ENCODE measurements at places on chromosomes 12 and 14.

DNA sequence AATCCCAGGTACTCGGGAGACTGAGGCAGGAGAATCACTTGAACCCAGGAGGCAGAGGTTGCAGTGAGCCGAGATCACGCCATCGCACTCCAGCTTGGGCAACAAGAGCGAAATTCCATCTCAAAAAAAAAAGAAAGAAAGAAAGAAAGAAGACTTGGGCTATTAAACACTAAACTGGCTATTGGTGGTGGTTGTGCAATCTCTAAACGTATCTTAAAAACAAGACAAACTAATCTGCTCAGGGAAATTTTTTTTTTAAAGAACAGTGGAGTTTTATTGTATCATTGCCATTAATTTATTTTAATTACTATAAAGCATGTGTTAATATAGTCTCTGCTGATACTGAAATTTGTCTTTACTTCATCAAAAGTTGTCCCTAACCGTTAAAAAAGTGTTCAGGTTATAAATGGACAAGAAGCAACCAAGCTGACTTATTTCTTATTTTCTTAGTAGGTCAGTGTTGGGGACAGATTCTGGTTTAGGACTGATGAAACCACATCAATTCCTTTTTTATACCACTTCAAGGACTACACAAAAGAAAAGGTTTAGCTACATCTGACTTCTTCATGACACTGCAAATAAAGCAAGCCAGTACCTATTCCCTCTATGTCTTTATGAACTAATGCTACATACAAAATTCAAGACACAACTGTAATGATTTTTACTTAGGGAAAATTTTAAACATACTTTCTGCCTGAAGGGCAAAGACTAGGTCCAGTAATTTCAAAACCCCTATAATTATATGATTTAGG, 68.7 kb upstream of the KRAS start:
- no peak for DNase-seq

DNA sequence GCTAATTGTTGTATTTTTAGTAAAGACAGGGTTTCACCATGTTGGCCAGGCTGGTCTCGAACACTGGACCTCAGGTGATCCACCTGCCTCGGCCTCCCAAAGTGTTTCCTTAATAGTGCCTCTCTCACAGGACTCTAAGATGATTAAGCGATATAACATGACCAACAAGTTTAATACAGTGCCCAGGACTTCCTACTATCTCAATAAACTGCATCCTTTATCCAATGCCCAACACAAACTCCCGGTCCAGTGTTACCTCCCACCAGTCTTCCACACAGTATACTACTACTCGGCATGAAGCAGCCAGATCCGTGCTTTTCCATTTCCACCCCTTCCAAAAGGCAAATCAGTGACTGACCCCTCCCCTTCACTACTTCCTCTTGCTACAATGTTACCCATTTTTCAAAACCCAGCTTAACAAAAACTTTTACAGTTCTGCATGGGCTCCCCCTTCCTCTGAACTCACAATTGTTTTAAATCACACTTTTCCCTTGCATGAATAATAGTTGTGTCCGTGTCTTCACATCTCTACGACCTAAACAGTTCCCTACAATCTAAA, 900 bp downstream of the NOP2 start:
- no peak for DNase-seq

GRCh38 chr12:64566122-64566521, 44.2 kb upstream of the RASSF3 start:
- DNase-seq: no peak

DNA sequence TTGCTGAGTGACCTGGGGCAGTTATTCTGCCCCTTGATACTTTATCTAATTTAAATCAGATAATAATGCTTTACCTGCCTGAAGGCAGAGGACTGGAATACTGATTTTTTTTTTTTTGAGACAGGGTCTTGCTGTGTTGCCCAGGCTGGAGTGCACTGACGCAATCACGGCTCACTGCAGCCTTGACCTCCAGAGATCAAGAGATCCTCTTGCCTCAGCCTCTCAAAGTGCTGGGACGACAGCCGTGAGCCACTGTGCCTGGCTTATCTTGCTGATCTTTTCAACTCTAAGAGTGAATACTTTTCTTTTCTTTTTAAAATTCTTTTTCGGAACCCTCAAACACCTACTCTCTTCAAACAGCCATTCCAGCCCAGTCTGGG, 699 bp upstream of the B4GALNT3 start:
- no peak for DNase-seq

- DNase-seq: no peak
These were observed 5.0 kb downstream of the ZFHX2 start for GRCh38 chr14:23546450-23547035.

- no peak for DNase-seq
These were observed 716 bp upstream of the PTGDR start for GRCh38 chr14:52266782-52267181.

DNA sequence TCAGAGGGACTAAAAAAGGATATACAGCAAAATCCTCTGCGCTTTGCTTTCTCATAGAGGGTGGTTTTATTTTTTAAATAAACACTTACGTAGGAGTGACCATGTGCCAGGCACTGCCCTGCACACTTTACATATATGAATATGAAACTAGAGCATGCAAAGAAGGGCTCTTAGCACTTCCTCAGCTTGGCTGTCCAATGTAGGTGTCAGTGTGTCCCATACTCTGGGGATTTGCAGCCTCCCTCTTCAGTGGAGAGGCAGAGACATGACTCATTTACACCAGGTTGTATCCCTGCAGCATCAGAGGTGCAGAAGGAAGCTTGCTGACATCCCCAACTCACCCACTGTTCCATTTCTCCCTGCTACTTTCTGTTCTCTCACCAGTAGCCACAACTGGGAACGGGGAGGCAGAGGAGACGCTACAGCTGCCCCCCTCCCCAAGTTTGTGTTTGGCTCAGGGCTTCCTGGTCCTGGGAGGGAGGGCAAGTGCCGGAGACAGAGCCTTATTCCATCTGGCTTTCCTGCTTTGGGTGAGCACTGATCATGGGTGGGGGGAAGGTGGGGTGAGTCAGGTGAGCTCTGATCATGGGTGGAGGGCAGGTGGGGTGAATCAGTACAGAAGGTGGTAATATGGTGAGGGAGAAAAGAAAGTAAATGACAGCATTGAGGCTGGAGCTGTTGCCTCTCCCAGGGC, 4.9 kb upstream of the KRT5 start:
- DNase-seq: no peak

DNA sequence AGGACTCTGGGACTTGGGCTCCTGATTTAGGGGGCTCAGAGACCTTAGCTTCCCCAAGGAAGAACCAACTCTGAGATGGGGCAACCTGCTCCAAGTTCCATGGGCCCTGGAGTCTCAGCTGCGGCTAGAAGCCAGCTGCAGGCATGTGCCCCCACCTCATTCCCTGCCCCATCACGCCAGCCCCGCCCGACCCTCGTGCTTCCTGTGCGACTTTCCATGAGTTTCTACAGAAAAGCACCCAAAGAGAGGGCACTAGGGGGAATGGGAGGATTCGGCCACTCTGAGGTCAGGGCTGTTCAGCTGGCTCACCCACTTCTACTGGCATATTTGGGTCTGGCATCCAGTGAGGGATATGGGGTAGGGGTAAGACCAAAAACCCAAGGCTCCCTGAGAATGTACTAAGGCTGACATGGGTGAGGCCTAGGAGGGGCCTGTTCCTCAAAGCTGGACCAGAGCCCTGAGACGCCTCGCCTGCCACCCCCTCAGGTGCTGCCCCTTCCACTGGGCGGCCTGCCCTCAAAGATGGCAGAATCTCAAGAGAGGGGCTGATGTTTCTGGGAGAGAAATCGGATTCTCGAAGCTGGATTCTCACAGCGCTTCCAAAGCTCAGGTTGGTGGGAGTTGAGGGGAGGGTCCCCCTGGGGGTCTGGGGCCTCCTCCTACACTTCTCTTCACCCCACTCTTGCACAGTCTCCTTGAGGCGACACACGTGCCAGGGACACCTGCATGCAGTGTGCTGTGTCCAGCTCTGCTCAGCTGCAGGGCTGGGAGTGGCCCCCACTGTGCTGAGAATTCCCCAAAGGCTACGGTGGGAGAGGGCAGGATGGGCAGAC, 22.1 kb downstream of the FAIM2 start:
- DNase-seq: no peak

- DNase-seq: no peak
These were observed 8.0 kb downstream of the SCNN1A start for GRCh38 chr12:6367065-6367968.

- no peak for DNase-seq
These were observed 14.8 kb downstream of the ZBTB39 start for GRCh38 chr12:56991319-56992246.

DNA sequence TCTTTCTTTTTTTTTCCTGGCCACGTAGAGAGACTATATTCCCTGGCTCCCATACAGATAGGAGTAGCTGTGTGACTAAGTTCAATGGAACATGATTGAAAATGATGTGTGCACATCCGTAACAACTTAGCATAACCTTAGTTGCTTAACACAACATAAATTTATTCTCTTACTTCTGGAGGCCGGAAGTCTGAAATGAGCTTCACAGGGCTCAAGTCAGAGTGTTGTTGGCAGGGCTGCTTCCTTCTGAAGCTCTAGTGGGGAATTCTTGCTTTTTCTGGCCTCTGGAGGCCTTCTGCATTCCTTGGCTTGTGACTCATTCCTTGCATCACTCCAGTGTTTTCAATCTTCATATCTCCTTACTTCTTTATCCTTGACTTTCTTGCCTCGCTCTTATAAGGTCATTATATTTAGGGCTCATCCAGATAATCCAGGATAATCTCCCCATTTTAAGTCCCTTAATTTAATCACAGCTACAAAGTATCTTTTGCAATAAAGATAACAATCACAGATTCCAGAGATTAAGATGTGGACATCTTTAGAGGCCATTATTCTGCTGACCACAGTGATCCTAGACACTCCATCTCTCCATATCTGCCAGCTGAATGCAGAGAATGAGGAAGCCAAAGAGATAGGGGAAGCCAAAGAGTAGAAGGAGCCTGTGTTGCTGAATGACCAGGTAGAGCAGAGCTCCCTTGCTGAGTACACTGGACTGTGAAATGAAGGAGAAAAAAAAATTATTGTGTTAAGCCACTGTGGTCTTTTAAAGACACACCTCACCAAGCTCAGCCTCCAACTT, 21.0 kb upstream of the SNX6 start:
- no peak for DNase-seq

GRCh38 chr14:92652413-92653151, 95.8 kb downstream of the LGMN start:
- DNase-seq: no peak

- DNase-seq: no peak
These were observed 30.7 kb downstream of the VWF start for GRCh38 chr12:6093764-6094163.

DNA sequence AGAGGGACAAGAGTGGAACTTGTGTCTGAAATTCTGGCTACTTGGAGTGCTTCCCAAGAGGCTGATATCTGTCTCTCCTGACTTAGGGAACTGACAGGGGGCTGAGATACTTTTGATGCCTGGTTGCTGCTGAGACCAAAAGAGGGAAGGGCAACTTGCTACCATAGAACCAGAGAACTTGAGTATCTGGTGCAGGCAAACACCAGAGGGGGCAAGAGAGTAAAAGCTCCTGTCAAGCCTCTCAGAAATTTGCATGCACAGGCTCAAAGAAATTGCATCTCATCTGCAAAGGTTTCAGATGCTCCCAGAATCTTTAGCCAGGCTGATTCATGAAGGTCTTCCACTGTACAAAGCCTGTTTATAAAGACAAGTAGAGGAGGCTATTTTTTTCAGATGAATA, 391.3 kb upstream of the FOXG1 start:
- DNase-seq: no peak

- DNase-seq: no peak
These were observed 87.5 kb downstream of the LLPH start for GRCh38 chr12:66043035-66043434.

DNA sequence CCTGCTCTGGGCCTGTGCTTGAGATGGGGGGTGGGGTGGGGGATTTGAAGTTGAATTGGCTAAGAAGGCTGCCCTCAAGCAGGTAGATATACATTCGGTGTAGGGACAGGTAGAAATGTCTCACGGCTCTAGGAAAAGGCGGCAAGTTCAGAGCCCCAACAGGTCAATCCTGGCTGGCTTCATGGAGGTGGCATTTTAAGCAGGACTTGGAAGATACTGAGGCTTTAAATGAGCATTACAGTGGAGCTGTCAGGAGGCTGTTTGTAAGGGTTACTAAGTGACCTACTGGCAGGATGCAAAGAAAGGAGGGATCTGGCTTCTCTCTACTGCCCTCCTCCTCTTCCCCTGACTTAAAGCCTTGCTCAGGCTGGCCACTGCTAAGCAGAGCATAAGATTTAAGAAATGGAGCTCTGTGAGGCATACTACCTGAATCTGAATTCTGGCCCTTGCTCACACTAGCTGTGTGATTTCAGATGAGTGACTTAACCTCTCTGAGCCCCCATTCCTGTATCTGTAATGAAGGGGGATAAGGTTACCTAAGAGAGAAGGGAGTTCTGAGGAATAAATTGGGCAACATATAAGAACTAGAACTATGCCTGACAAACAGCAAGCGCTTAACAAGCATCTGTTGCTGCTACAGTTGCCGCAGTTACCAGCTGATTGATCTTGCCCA, 61.6 kb downstream of the SLC24A4 start:
- DNase-seq: no peak

DNA sequence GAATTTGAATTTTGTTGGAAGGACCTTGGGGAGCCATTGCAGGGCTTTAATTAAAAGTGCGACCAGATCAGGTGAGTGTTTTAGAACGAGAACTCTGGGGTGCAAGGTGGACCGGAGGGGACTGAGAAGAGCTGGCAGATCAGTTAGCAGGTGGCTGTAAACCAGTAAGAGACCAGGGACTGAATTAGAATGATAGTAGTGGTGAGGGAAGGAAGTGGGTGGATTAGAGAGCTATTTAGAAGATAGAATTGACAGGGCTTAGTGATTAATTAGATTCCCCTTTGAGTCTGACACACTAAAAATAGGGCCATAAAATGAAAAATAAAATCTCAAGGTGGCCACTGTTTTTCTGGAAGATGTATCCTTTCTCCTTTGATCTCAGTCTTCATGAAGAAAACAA, 44.8 kb downstream of the PLXNC1 start:
- no peak for DNase-seq

GRCh38 chr12:45034861-45035265, 16.0 kb downstream of the DBX2 start:
- DNase-seq: no peak

DNA sequence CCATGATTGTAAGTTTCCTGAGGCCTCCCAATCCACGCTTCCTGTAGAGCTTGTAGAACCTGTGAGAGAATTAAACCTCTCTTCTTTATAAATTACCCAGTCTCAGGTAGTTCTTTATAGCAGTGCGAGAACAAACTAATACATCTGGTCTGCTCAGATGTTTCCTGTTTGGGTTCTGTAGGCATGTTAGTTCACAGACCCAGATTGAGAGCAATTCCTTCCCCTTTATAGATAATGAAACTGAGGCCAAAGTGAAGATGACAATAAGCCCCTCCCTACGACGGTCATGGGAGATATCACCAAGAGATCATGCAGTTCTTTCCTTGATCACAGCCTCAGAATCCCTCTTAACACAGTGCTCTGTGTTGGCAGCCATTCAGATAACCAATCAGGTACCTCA, 76.5 kb upstream of the CLMN start:
- no peak for DNase-seq

GRCh38 chr12:54987611-54988231, 3.2 kb upstream of the TESPA1 start:
- no peak for DNase-seq

- no peak for DNase-seq
These were observed 5.9 kb downstream of the SEC23A start for GRCh38 chr14:39097159-39097558.

Measured in T-helper 22 cell (primary cell).